ENCODE measurements at places on chromosomes 7 and 10.

GRCh38 chr7:79008786-79009185, 444.7 kb downstream of the MAGI2 start:
- no peak for DNase-seq

- no peak for DNase-seq
Measured at GRCh38 chr10:121049923-121050322, 198.8 kb downstream of the WDR11 start.

DNA sequence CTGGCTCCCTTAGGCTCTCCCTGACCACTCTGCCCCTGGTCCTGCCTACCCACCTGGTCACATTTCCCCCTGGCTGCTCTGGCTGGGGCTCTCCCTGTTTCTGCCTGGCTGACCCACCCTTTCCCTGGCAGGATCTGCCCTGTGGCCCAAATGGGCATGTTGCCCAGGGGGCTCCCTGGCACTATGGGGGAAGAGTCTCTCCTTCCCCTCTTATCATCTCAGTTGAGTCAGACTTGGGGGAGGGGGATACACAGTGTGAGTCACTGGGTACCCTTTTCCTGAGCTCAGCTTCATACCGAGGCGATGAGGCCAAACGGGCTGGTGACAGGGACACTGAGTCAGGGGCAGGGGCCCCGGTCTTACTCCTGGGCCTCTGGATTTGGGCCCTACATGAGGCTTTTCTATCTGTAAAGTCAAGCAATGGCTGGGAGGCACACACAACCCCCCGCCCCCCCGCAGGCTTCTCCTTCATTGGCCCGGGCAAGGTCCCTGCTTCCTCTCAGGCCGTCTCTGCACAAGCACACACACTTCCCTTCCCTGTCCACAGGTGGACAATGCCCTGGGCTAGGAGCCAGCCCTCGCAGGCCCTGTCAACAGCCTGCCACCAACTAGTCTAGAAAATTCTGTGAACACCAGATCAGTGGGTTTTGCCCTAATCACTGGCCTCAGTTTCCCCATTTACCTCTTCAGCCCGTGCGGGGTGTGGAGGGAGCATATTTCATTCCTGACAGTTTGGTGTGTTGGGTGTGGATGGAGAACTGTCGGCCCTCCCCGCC, 627 bp upstream of the FLNC start:
- DNase-seq = peak; percentile 42

GRCh38 chr10:59876695-59877094, 29.7 kb downstream of the CCDC6 start:
- no peak for DNase-seq

- no peak for DNase-seq
Measured at GRCh38 chr10:60604342-60604741, 173.9 kb upstream of the CDK1 start.

DNA sequence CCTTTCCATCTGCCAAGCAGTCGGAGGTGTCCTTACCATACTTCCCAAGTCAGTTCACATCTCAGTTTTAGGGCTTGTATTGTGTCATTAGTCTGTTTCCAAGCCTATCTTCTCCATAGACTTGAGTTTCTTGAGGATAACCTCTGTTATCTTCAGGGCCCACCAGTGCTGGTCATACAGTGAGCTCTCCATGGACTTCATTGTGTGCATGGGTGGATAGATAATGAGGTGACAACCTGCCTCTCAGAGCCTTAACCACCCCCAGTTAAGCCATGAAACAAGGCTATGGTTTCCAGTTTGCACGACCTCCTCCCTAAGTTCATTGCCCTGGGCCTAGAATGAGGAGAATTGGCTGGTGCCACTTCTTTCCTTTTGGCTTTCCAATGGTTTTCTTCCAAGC, 38.5 kb upstream of the WAC start:
- no peak for DNase-seq

DNA sequence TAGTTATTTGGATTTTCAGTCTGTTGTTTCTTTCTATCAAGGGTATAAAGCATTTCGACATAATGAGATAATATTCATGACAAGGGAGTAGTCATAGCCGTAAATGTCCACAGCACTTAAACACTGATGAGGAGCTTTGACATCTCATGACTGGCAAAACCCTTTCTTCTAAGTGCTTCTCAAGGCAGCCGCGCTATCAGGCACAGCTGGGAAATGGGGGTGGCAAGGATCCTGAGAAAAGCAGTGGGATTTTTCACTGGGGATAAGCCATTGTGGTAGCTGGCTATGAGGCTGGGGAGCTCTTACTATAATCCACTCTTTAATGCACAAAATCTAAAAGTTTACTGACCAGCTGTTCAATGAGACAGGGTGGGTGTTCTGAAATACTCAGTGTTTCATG, 493.2 kb upstream of the KLF6 start:
- no peak for DNase-seq

Data from T1000 (cell line).